ENCODE measurements at places on chromosomes 12 and 14.

GRCh38 chr12:28883406-28883997 lies 265.6 kb upstream of the FAR2 start:
- DNase-seq: no peak

DNA sequence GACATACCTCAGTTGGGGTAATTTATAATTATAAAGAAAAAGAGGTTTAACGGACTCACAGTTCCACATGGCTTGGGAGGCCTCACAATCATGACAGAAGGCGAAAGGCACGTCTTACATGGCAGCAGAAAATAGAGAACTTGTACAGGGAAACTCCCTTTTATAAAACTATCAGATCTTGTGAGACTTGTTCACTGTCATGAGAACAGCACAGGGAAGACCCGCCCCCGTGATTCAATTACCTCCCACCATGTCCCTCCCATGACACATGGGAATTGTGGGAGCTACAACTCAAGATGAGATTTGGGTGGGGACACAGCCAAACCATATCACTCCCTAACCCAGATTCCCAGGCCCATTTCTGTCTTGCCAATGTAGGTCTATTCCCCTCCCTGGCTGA lies 22.1 kb downstream of the MYO1H start:
- DNase-seq: no peak

GRCh38 chr12:53766881-53767280 lies 15.1 kb upstream of the CISTR start:
- no peak for DNase-seq

GRCh38 chr12:80754274-80754673 lies 37.6 kb downstream of the MYF5 start:
- DNase-seq: no peak

- no peak for DNase-seq
Observed at GRCh38 chr14:51228890-51229289, 11.2 kb upstream of the TMX1 start.

DNA sequence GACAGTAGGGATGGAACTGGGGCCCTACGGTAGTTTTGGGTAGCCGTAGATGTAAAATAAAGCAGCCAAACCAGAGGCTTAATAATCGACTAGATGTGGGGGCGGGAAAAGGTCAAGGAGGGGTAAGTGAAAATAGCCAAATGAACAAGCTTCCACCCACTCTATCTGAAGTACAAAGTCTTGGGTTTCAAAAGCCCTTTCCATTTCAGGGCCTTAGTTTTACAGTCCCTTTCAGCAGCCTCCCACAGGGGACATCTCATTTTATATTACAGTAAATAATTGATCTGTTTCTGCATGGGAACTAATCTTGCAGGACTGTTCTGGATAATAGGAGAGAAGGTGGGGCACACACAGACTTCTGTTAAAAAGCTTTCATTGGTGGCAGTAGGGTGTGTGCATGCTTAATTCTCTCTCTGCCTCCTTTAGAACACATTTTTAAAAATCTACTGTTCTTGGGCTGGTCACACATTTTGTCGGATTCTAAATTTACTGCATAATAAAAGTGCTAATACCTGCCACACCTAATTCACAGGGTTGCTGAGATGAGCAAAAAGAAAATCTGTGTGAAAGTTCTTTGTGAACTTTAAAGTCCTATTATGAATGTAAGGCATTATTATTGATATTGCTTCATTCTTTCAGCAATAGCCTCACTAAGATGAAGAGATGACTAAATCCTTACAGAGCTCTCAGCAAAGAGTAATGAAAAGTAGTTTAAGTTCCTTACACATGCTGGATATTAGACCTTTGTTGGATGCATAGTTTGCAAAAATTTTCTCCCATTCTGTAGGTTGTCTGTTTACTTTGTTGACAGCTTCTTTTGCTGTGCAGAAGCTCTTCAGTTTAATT lies 104.6 kb downstream of the ITPR2 start:
- DNase-seq: no peak

DNA sequence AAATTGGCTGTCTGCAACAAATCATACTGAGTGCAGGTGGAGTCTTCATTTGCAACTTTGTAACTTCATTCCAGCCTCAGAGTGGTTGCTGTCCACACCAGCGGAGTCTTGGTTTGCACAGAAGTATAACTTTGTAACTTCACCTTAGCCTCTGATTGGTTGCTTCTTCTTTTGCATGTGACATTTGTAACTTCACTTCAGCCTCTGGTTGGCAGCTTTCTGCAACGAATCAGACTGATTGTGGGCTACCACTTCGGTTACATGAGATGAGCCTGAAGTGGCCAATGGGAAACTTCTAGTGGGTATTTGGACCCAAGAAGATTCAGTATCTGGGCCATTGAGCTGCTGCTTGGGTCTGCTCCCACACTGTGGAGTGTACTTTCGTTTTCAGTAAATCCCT lies 17.8 kb downstream of the RASSF8 start:
- no peak for DNase-seq

GRCh38 chr12:24177889-24178288 lies 228.4 kb upstream of the SOX5 start:
- DNase-seq: no peak

DNA sequence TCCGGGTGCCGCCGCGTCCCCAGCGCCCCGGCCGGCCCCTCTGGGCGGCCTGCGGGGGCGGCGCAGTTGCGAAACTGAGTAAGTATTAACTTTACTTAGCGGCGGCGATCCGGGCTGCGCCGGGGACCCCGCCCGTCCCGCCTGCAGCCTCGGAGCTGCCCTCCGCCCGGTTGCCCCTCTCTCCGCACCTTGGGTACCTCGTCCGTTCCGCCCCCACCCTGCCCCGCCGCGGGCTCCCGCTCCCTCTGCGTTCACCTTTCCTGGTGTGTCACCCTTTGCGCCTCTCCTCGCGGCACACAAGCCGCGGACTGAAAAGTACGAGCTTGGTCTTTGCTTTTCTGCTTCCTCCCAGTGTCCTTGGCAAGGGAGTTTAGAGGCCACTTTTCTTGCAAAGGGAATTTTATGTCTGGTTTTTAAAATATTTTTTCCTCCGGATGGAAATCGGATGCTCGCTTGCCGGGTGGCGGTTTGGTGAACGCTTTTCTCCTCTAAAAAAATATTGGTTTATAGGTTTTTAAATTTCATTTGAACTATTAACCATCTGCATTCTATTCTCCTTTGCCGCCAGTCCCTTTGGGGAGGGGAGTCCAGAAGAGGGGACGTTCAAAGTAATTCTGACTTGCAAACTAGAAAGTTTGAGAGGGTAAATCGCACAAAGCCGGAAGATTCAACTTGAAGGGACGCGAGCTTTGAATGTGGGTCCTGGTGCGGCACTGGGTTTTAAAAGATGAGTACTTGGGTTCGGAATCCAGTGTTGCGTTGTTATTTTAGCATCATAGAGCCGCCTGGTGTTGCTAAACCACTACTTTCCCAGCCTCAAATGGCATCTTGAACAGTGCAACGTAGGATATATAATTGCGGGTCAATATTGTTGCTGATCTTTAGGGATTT lies 834 bp downstream of the RASSF8 start:
- no peak for DNase-seq

DNA sequence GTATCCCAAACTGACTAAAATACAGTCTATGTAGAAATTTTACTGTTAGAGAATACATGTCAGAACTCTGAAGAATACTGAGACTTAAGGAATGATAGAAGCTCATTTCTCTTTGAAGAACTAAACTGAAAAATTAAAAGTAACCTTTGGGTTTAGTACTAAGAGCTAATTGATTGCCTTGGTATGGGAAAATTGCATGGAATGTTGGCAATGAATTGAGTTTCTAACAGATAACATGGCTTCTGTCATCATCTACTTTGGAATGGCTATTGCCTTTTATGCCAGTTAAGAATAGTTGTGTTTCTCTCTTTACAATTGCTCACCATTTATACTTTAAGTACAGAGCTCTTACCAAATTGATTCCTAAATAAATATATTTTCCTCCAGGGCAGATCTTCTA lies 308.8 kb upstream of the SYT1 start:
- no peak for DNase-seq

DNA sequence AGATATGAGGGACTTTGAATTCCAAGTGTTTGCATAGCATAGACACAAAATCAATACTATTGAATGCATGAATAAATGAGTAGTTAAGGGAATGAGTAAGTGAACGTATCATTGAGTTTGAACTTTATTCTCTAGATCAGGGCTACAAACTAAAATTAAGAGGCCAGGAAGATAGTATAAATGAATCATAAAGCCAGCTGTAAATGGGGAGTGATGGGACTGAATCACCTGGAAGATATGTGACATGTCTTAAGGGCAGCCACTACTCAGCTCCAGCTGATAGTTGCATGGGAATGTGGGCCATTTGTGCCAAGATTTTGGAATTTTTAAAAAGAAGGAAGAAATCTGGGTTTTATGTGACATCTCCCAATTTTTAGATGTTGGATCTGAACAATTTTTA lies 229.9 kb downstream of the AKAP6 start:
- DNase-seq: no peak

- DNase-seq: no peak
Observed at GRCh38 chr12:94957006-94957405, 46.5 kb downstream of the NDUFA12 start.

GRCh38 chr14:40010961-40011360 lies 578.7 kb upstream of the FBXO33 start:
- DNase-seq: no peak

GRCh38 chr12:56801661-56802622 lies 38.8 kb downstream of the HSD17B6 start:
- peak; percentile 36 for DNase-seq

GRCh38 chr14:58813745-58814144 lies 176.0 kb downstream of the DACT1 start:
- DNase-seq: no peak

GRCh38 chr12:76199808-76200207 lies 115.3 kb upstream of the NAP1L1 start:
- no peak for DNase-seq

- DNase-seq: no peak
Observed at GRCh38 chr12:52296572-52297215, 5.4 kb upstream of the KRT81 start.

DNA sequence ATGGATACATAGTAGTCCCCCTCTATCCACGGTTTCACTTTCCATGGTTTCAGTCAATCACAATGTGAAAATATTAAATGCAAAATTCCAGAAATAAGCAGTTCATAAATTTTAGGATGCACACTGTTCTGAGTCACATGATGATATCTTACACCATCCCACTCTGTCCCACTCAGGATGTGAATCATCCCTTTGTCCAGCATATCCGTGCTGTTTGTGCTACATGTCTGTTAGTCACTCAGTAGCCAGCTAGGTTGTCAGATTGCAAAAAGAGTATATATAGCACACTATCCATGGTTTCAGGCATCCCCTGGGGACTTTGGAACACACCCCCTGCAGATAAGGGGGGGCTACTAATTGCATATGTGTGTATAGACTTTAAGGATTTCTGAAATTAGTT lies 8.1 kb upstream of the NAA30 start:
- no peak for DNase-seq

DNA sequence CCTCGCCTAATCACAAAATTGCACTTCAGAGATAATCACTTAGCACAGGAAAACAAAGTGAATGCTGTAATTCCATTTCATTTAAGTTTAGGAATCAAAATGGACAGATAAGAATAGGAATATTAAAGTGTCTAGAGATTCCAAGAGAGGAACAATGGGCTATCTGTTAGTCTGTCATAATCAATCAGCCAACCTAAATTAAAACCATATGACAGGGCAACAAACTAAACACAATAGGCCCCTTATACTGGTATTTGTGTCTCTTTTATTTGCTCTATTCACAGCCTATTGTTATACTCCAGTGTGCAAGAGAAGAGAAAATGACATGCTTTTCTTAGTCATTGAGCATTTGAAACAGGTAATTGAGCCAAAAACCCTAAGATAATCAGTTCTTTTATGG lies 259.4 kb downstream of the PRKD1 start:
- no peak for DNase-seq

- DNase-seq: no peak
Observed at GRCh38 chr12:58242796-58243630, 301.6 kb downstream of the ATP23 start.

GRCh38 chr12:109253913-109254544 lies 55.1 kb downstream of the FOXN4 start:
- DNase-seq: no peak

DNA sequence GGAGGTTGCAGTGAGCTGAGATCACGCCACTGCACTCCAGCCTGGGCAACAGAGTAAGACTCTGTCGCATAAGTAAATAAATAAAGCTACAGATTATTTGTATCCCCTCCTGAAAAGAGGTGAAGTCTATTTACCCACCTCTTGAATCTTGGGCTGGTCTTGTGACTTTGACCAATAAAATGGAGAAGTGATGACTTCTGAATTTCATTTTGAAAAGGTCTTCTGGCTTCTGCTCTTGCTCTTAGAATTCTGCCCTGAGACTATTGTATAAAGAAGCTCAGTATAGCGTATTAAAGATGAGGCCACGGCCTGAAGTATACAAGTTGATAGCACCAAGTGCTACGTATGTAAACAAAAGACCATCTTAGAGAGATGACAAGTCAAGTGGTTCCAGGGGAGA lies 88.3 kb upstream of the AMN1 start:
- DNase-seq: no peak

GRCh38 chr12:16588812-16589211 lies 17.1 kb downstream of the LMO3 start:
- no peak for DNase-seq

DNA sequence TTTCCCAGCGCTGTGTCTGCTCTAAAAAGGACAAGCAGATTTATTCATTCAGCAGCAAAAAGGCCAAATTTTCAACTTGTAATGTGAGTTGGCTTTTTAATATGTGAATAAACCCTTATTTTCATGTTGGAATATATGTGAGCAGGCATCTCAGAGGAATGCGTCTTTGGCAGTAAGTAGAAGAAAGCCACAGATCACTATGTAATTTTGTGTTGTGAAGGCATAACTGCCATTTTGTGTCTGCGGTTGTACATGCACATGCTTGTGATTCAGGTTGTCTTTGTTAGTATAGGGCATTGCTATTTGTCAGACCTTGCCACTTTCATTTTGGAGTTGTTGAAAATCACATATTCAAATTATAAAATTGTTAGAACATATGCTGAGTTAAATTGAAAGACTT lies 398.8 kb upstream of the RGS6 start:
- DNase-seq: no peak

GRCh38 chr14:64178814-64179213 lies 115.4 kb downstream of the ESR2 start:
- no peak for DNase-seq

- no peak for DNase-seq
Observed at GRCh38 chr12:104435175-104435574, 21.6 kb upstream of the CHST11 start.

- DNase-seq: peak; percentile 97
Observed at GRCh38 chr12:68451261-68452077, 119.3 kb upstream of the MDM1 start.

- no peak for DNase-seq
Observed at GRCh38 chr12:48781750-48782456, 7.0 kb downstream of the ADCY6 start.

- no peak for DNase-seq
Observed at GRCh38 chr14:36099619-36100018, 76.9 kb downstream of the PTCSC3 start.

GRCh38 chr14:103997391-103997790 lies 55.1 kb upstream of the RD3L start:
- no peak for DNase-seq

- DNase-seq: no peak
Observed at GRCh38 chr12:101238306-101238705, 28.3 kb upstream of the SLC5A8 start.

GRCh38 chr12:27284751-27285150 lies 40.7 kb downstream of the STK38L start:
- DNase-seq: no peak

All from Jurkat, Clone E6-1 (cell line).